Retinal pigment epithelial cell (primary cell): ENCODE measurements at places on chromosomes 4 and X.

DNA sequence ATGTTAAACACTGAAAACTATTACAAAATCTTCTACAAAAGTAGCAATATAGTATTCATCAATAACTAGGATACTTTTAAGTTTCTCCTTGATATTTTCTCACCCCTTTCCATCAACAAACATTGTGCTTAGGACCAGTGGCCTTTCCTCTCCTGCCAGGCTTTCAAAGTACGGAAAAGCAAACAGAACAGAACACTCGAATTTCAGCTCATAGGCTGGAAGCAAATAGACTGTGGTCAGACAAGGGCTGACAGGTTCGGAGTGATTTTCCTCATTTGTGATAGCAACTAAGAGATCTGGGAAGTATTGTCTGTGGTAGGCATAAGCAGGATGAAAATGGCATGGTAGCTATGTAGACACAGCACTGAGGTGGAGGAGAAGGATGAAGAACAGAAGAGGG lies 68.6 kb upstream of the SORBS2 start:
- DNase-seq: no peak

DNA sequence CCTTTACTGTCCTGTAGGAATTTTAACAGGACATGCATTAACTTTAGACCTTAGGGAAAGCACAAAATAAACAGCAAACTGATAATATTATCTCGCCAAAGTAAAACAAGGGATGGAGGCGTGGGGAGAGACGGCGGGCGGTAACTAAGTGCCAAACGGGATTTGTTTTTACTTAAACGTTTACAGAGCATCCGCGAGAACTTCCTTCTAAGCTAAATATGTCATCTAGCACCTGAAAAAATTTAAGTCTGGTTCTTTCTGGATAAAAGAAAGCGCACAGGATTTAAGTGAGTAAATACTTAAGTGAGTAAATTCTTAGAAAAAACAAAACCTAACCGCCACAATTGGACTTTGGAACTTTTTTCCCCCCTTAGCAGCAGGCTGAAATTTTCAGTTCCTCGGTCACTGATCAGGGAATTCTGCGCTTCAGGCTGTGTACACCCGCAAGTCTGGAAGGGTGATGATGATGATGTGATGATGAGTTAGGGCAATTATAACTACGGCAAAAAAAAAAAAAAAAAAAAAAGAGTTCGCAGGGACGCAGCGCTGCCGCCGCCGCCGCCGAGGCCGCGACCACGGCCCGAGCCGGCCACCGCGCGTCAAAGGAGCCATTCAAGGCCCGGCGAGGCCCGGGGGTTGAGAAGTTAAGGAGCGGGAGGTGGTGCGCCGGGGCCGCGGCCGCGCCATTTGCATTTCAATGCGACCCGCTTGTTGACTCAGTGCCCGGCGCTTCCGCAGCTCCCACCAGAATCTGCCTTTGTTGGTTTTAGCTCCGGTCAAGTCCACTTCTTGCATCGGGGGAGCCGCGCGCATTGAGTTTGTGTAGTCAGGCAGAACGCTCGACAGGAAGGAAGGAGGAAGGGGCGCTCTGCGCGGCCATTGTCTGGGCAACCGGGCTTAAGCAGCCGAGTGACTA lies 108.8 kb downstream of the SPRY1 start:
- peak; percentile 36 for DNase-seq

GRCh38 chr4:120317713-120318112 lies 251.1 kb upstream of the MAD2L1 start:
- DNase-seq: no peak

- DNase-seq: no peak
Observed at GRCh38 chr4:32334759-32335158, 1614.6 kb downstream of the PCDH7 start.

- no peak for DNase-seq
Observed at GRCh38 chr4:47391256-47391655, 72.2 kb downstream of the COMMD8 start.

GRCh38 chrX:120269373-120270035 lies 18.9 kb downstream of the ZBTB33 start:
- DNase-seq: no peak

DNA sequence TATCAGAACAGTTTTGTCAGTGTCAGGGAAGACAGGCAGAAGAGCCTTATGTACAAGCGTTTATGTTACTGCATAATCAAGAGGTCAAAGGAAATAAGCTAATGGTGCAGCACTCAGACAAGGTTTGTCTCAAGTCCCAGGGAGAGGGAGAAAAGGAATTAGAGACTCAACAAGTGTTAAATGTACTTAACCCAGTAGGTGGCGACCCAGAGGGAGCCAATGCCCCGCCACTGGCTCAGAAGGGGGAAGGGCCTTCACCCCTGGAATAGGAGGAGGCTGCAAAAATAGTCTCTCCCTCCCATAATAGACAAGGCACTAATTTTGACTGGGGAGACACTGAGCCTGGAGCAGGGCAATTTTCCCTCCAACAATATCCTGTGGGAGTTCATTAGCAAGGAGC lies 14.1 kb upstream of the PAPSS1 start:
- DNase-seq: no peak

- DNase-seq: no peak
Observed at GRCh38 chr4:6773616-6774540, 8.6 kb upstream of the KIAA0232 start.

DNA sequence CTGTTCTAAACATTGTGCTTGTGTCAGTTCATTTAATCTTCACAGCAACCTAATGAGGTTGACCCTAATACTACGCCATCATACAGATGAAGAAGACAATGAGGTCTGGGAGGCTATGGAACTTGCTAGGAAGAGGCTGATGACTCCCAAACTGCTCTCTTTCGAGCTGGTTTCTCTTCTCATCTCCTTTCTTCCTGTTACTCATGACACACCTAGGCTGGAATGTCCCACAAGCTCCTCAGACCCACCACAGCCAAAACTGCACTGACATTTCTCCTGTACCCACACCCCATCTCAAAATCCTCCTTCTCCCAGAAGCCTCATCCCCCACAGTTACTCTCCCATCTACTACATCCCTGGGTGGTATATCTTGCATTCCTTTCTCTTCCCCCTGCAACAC lies 27.4 kb upstream of the PJA1 start:
- DNase-seq: no peak

- DNase-seq: no peak
Observed at GRCh38 chr4:95188701-95189370, 359.9 kb downstream of the UNC5C start.

GRCh38 chr4:142098900-142099545 lies 462.6 kb downstream of the IL15 start:
- DNase-seq: no peak

- no peak for DNase-seq
Observed at GRCh38 chrX:42704454-42704853, 73.5 kb downstream of the PPP1R2C start.

- peak; percentile 65 for DNase-seq
Observed at GRCh38 chr4:124414276-124415040, 298.1 kb downstream of the ANKRD50 start.

DNA sequence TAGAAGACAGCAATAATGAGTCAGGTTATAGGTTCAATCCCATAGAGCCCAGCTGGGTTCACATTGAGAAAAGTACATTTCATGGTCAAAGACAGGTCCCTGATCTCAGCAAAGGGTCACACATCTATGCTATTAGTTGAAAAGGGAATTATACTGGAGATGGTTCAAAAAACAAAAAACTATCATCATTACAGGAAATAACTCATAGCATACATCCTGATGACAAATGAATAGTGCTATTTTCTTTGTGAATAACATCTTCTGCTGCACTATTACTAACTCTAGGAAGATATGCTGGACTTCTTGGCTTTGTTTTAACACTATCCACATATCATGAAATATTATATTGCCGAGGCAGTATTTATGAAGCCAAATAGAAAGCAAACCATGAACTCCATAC lies 202.5 kb upstream of the MAB21L2 start:
- no peak for DNase-seq

- no peak for DNase-seq
Observed at GRCh38 chr4:13527981-13528820, 16.1 kb downstream of the NKX3-2 start.

DNA sequence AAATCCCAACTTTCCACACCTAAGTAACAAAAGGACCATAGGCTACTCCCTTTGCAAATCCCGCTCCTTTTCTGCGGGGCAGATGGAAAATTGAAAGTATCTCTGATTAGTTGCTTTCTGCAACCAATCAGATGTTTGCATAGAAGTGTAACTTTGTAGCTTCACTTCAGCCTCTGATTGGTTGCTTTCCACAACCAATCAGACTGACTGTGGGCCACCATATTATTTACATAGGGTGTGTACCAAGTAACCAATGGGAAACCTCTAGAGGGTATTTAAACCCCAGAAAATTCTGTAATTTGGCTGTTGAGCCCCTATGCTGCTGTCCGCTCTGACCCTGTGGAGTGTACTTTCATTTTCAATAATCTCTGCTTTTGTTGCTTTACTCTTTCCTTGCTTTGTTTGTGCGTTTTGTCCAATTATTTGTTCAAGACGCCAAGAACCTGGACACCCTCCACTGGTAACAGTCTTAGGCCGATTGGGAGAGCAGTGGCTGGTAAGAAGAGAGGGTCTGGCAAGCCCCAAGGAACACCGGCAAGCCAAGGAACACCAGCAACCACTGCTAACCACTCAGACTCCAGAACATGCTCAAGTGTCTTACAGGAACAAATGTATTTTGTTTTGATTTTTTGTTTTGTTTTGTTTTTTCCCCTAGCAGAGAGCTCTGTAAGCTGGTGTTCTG lies 125.5 kb upstream of the MAP3K15 start:
- DNase-seq: no peak

GRCh38 chr4:23897564-23898109 lies 7.8 kb upstream of the PPARGC1A start:
- DNase-seq: no peak

- no peak for DNase-seq
Observed at GRCh38 chr4:56195025-56195424, 192.3 kb downstream of the AASDH start.

- DNase-seq: peak; percentile 43
Observed at GRCh38 chrX:150690126-150690525, 3.1 kb upstream of the MTMR1 start.

GRCh38 chr4:118888666-118889311 lies at the start of gene SYNPO2:
Gene SYNPO2 (plus strand): TSS chr4:118888854. CDS start chr4:118889037, 183 bp downstream.
- no peak for DNase-seq

DNA sequence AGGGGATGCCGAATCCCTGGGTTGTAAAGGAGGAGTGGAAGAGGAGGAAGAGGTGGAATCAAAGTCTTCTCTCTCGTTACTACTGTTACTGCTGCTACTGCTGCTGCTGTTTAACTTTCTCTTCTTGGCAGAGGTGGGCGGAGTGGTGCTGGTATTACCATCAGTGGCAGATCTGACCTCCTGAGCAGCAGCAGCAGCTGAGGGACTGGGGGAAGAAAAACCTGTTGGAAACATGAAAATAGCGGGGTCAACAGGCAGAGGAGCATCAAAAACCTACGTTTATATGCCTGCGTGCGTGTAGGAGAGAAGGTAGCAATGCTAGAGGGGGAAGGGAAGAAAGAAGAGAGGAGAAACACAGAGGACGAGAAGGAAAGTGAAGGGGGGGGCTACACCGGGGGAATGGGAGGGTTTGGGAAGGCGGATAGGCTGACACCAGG lies 339 bp downstream of the CUL4B start:
- no peak for DNase-seq

GRCh38 chr4:1768367-1769034 lies 24.6 kb upstream of the FGFR3 start:
- no peak for DNase-seq

DNA sequence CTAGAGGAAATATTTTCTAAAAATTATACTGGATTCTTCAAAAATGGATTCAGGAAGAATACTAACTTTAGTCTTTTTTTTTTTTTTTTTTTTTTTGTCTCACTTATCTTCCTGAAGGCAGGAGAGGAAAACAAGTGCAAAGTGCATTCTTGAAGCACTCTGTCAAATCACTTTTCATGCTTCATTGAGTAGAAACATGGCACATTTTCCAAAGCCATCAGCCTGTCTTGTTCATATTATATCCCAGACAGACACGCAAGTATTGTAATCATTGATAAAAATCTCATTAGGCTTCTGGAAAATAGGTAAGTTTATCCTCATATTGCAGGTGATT lies 1.2 kb downstream of the BBS12 start:
- no peak for DNase-seq

DNA sequence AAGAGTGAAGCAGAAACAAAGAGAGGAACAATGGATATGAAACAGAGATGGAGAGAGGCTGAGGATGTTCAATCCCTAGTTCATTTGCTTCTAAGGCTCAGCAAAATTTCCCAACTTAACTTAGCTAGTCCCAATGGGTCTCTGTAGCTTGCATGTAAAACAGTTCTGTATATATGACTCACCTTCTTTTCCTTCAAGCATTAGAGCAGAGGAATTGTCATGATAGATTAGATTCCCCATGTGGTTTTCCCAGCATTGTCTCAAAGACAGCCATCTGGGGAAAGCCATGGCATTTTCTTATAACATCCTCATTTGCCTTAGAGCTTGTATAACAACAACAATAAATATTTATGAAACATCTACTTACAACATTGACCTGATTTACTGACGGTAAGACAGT lies 93.9 kb upstream of the GATB start:
- DNase-seq: no peak

- DNase-seq: no peak
Observed at GRCh38 chrX:132206259-132206658, 13.0 kb downstream of the RAP2C start.

- peak; percentile 62 for DNase-seq
Observed at GRCh38 chr4:176988226-176988625, 195.5 kb upstream of the VEGFC start.

GRCh38 chrX:47900833-47901232 lies 64.1 kb downstream of the ZNF81 start:
- no peak for DNase-seq

DNA sequence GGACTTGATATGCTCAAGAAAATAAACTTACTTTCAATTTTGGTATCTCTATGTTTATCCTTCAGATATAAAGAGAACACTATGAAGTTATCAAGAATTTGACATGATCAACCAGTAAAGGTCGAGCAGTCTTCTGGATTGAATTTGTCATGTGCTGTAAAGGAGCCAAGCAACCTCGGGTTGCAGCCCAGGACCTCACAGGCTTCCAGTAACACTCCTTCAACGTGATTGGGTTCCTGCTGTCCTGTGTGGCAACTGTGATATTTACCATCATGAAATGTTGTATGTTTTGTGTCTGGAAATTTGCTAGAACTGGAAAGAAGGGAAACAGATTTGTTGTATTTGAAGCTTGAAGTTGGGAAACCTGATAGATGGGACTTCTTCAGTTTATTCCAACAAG lies 52.0 kb upstream of the UGT2B7 start:
- DNase-seq: no peak

DNA sequence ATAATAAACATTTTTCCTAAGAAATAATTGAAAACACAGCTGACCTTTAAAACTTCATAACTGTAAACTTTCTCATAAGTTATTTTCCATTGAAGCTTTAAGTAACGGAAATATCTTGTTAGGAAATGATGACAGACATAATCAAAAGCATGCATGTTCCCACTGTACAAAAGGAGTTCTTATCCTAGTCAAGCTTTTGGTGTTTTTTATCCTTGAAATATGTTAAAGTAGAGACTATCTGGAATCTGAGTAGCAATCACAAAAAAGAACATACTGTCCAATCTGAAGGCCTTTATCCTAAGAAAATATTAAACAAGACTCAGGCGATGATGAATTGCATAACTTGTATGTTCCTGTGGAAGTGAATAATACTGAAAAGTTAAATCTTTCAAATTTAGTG lies 14.4 kb downstream of the GEMIN8 start:
- no peak for DNase-seq

GRCh38 chrX:42585842-42586621 lies 191.9 kb downstream of the PPP1R2C start:
- DNase-seq: no peak
